Stimulated activated CD4-positive, alpha-beta T cell treated with anti-CD3 and anti-CD28 coated beads, TNF-alpha, amount 100 ng/mL, for 4 hours (primary cell): ENCODE measurements at places on chromosomes 6 and 20.

- DNase-seq, result no peak
Measured at GRCh38 chr6:143260857-143261256, 189.6 kb downstream of the ADAT2 start.

DNA sequence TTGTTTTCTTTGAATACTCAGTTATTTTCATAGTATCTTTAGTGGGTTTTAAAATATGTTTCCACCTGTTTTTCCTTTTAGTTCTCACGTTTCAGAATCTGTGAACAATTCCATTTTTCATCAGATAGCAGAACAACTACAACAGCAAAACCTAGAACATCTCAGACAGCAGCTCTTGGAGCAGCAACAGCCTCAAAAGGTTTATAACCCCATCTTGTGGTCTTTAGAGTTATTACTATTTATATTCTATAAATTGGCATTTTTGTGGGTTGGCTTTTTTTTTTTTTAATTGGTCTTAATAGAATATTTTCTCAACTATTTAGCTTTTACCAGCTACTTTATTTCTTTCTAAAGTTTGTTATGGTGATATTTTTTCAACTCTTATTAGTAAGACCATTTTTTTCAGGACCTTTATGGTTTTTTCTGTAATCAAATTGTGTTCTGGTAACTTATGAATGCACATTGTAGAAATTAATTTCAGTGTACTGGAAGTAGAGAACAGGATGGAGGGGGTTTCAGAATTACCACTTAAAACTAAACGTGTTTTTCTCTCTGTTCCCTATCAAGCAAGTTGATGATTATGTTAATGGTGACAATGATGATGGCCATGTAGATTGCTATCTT, 72.2 kb downstream of the SCAF8 start:
- no peak for DNase-seq

GRCh38 chr6:104449918-104450317, 409.8 kb downstream of the HACE1 start:
- no peak for DNase-seq

GRCh38 chr6:75483136-75483952, 10.3 kb downstream of the FILIP1 start:
- no peak for DNase-seq

DNA sequence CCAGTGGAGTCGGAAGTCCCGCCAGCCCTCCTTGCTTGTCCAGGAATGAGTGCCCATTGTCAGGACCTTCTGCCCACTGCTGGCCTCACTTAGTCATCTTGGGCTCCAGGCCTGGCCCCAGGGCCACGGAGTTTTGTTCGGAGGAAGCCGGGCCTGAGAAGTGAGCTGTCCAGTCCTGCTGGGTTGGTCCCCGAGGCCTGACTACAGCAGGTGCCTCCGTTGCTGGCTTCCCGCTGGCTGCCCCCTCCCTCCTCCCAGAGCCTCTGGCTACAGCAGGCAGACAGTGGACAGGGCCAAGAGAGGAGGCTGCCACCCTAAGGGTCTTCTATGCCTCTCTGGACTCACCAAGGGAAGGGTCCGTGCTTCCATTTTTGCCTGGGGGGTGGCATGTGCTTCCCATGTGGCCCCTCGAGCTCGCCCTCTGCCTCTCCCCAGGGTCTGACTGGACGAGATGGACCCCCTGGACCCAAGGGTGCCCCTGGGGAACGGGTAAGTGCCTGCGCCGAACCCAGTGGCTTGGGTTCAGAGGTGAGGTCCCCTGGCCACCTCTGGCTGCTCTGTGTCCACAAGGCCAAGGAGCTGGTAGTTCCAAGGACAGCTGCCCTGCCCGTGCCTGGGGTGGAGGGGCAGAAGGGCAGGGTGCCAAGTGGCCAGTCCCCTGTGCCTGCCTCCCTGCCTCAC, 2.8 kb downstream of the COL9A3 start:
- no peak for DNase-seq

DNA sequence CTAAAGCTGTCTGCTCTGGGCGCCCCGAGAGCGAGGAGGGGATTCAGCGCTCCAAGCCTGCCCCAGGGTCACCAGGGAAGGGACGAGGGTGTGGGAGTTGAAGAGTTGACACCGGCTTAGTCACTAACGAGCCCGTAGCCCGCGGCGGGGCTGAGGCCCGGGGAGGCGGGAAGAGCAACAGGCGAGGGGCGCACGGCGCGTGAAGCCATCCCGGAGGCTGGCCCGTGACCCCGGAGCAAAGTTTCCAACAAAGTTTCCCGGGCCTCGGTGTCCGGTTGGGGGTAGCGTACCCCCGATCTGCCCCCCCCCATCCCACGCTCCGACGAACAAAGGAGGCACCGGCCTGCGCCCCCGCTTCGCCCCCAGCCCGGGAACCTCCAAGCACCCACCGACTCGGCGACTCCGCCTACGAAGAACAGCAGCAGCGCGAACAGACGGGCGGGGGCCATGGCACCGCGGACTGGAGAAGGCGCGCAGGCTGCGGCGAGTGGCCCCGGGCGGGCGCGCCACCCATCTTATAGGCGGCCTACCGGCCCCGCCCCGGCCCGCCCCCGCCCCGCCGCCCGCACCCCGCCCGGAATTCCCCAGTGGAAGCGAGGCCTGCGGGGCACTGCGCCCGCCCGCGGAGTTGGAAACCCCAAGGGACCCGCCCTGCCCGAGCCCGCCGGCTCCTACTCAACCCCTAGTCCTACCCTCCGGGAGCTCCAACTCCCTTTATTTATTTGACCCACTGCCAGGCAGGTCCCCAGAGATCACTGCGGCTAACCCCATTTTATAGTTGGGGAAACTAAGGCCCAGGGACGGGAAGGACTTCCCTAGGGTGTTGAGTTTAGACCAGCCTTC, at the start of gene SDC4:
Gene SDC4, minus strand, starts transcription at position 489 of the 843 bp plus-strand sequence. Its CDS starts 40 bp downstream, at position 449.
- DNase-seq, result peak; percentile 48

DNA sequence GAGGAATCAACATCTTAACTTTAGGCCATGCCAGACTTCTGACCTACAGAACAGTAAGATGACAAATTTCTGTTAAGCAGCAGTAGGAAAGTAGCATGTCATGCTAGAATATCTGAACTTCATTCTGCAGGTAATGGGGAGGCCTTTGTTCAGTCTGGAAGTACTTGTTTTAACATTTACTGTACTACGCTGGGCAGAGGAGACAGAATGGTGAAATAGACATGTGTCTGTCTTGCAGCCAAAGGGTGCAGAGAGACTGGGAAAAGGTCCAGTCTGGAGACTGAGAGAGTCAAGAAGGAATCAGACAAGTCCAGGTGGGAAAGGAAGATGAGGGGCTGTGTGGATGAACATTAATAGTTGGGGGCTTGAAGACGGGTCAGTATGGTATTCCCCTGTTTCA, 17.5 kb upstream of the ZBTB2 start:
- DNase-seq, result no peak

GRCh38 chr20:63013207-63013606, 6.4 kb upstream of the BHLHE23 start:
- DNase-seq, result no peak

- no peak for DNase-seq
Measured at GRCh38 chr20:39944861-39945260, 744.2 kb downstream of the MAFB start.

DNA sequence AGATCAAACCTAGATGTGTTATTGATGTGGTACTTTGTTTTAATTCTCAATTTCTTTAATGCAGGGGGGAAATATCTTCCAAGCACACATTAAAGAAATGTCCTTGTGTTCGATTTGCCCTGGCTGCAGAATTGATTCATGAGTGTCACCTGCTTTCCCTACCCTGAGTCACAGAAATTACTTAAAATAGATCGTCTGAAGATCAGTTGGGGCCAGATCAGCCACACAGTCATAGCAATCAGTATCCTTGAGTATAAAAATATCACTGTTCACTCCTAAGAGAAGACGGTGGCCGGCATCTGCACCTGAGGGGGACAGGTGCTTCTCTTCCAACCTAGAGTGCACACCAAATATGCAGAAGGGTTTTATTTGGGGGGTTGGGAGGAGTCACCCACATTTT, 115.2 kb upstream of the RIN2 start:
- DNase-seq, result no peak

DNA sequence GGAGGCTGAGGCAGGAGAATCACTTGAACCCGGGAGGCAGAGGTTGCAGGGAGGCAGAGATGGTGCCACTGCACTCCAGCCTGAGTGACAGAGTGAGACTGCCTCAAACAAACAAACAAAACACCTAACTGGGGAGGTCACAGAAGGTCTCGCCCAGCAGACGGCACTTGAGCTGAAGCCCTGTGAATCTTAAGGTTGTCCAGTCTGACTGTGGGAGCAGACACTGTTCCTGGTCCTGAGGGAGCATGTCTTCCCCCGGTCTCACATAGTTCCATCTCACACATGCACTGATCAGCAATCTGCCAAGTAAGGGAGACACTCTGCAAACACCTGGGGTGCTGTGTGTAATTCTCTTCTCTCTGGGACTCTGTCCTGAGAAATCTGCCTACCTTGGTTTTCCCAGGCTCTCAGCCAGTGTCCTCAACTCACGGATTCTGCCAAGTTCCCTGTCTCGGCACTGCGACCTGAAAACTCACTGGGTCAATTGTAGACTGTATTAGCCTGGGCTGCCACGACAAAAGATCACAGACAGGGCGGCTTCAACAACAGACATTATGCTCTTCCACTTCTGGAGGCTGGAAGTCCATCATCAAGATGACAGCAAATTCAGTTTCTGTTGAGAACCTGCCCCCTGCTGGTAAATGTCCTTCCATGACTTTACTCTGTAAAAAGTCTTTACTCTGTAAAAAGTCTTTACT, 94.3 kb downstream of the JPH2 start:
- no peak for DNase-seq

GRCh38 chr20:58558486-58559367, 43.5 kb upstream of the APCDD1L start:
- no peak for DNase-seq

GRCh38 chr6:6676910-6677441, 88.5 kb downstream of the LY86 start:
- DNase-seq, result peak; percentile 53

- DNase-seq, result no peak
Measured at GRCh38 chr6:1726341-1726768, 116.6 kb downstream of the FOXC1 start.

- DNase-seq, result no peak
Measured at GRCh38 chr6:131657630-131658111, 20.6 kb downstream of the ENPP3 start.

DNA sequence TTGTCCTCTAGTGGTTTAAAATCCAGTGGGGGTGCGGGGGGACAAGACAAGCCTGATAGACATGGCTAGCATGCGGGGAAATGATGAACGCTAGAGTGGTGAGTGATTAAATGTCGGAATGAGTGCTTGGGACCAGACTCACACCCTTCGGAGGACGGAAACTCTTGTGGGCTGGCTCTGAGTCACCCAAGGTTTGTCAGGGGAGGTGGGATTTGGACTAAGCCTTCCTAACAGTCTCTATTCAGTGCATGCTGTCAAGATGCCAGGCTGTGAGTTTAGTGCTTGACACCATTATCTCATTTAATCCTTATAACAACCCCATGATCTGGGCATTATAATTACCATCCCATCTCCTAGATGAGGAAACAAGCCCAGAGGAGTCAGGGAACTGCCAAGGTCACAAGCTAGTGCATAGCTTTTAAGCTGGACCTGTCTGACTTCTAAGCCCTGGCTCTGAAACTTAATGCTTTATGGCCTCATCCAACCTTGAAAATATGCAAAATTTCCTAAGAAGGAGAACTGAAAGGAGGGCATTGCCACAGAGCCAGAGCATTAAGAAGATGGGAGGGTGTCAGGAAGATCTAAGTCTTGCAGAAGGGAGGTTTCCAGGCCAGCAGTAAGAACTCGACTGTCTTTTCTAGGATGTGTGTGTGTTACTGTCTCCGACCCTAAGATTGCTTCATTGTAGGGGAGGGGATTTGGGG, 168.7 kb upstream of the LRFN2 start:
- DNase-seq, result no peak

DNA sequence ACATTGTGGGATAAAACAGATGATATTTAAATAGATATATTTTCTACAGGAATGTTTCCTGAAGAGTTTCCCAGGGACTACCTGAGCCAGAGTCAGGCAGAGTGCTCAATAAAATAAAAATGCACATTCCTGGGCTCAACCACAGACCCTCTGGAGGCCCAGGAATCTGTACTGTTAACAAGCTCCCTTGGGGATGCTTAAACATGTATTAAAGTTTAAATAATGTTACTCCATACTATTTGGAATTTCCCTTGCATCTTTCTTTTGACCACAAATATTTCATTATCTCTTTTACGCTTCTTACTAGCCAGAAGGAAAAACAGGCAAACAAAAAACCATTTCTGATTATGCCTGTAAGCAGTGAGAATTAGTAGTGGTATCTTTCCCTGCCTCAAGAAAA, 42.3 kb downstream of the GPR63 start:
- no peak for DNase-seq

GRCh38 chr6:3208098-3208774, 19.2 kb downstream of the TUBB2B start:
- no peak for DNase-seq

DNA sequence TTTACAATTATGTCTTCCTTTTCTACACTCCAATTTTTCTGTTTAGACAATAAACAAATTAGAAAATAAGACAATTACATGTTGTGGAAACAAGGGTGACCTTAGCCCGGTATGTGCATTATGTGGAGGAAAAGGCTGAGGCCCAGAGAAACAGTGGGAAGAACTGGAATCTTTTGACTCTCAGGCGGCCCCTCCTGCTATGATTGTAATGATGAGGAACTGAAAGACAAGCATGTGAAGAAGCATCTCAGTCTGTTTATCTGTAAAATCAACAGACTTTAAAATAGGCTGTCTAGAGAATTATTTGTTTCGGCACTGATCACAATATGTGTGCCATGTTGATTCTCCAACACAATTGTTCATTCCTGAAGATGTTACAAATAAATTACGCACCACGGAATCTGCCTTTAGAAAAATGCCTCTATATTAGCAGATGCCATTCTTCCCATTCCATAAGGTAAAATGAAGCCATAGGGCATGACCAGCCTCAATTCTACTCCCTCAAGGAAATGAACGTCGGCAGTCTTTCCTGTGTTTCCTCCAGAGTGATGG, 1201.6 kb upstream of the CITED2 start:
- DNase-seq, result no peak

GRCh38 chr6:4066029-4066755, 12.7 kb downstream of the FAM217A start:
- DNase-seq, result no peak

- DNase-seq, result no peak
Measured at GRCh38 chr6:37280162-37280887, 22.4 kb upstream of the TMEM217 start.

DNA sequence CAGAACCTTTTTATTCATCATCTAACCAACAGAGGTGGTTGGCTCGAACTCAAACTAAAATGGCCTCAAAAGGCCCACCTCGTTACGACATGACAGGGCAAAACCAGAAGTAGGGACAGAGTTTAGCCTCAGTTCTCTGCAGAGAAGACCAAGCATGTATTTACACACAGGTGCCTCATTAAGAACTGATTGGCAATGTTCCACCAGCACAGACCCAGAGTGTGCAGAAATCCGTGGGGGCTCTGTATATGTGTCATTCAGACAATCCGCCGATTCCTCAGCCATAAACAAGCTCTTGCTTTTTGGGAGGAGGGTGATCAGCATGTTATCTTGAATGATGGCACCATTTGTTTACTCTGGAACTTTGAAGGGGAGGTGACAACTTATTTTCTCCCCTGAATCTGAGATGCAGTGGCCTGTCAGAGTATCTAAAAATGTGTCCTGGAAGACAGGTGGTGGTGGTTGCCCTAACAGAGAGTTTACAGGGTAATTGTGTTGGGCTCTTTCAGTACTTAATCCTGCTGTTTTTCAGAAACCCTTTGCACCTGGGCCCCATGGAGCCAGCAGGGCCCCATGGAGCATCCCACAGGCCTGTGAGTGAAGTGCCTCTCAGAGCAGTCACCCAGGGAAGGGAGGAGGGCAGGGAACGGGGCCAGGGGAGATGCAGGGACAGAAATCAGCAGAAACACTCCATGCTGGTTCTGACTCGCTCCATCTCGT, 29.1 kb upstream of the C20orf203 start:
- no peak for DNase-seq
